ENCODE measurements at places on chromosomes 1 and 21. TPM values are rescaled to one million over a fixed set of nuclear protein-coding genes. Genes with fewer than 3 reads are reported as not detected.
A peak's percentile ranks its signal among the peaks of the same experiment; 100 is the strongest.

The PPCS gene
- total RNA-seq: 76.8 TPM

GRCh38 chr1:163444665-163445064 is 122.9 kb downstream of the NUF2 start:
- no peak for DNase-seq

DNA sequence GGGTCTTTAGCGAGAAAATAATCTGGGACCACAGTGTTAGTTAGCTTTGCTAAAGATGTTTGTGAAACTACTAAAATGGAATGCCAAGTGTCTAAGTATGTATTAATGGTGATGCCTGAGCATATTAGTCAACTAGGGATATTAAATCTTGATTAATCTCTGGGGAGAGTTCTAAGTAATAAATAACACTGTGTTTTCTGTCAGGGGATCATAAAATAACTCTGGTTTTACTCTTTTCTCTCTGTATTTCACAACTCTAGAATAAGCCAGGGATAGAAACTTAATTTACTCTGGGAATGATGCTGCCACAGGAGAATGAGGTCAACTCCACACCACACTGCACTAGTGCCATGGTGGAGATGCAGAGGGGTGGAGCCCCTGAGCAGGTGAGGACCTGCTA is 399.2 kb downstream of the PTBP2 start:
- no peak for DNase-seq

DNA sequence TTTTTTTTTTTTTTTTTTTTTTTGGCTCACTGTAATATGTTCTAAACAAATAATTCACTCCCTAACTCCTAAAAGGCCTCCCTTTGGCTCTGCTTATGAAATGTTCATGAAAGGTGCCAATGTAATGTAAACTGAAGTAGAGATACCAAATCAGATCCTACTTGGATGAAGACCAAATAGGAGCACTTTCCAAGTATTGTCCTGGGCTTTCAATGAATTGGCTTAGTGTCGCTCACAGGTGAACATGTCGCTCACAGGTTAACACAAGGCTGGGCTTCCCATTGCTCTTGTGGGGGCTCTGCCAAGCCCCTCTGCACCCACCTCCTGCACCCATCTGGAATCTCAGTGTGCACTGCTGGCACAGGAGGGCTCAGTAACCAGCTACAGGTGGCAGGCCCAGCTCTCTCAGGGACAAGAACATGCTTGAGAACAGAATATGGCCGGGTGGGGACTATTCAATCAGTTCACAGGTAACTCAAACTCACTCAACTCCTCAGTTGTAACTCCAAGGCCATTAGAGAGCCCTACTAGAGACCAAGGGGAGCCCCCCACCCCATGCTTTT is 10.6 kb upstream of the CD58 start:
- no peak for DNase-seq

GRCh38 chr1:103424650-103425049 is 100.8 kb upstream of the RNPC3 start:
- no peak for DNase-seq

DNA sequence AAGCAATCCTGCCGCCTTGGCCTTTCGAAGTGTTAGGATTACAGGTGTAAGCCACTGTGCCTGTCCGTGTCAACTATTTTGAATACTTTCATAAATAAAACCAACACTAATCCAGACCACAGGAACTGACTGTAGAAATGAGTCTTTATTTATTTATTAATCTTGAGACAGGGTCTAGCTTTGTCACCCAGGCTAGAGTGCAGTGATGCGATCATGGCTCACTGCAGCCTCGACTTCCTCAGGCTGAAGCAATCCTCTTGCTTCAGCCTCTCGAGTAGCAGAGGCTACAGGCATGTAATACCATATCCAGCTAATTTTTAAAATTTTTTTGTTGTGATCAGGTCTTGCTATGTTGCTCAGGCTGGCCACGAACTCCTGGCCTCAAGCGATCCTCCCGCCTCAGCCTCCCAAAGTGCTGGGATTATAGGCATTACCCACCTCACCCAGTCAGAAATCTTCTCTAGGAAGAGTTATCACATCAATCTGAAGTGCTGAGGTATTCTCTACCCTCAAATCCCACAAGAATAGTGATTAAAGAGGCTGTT is 21.7 kb upstream of the CPLANE2 start:
- no peak for DNase-seq

DNA sequence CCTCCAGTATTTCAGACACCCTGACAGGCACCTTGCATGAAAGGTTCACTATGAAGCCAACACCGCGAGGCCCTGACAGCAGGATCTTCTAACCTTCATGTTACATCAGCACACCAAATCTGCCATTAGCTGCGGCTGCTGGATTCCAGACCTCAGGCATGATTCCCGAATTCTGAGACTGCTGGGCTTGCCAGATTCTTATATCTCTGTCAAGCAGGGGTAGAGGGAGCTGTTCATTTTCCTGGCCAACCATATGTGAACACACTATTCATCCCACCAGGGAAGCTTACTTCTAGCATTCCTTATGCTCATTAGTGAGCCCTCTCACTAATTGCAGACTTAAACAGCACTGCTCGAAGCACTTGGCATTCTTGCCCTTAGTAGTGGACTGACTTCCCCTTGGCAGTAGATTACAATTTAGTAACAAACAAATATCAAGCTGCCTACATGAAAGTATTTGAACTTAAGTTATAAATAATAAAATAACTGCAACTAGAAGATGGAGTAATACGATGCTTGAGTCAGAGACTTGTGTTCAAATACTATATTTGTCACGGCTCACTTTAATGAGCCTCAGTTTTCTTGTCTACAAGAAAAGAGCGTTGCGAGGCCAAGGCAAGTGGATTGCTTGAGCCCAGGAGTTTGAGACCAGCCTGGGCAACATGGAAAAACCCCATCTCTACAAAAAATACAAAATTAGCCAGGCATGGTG is 43.3 kb downstream of the NID1 start:
- DNase-seq: peak; percentile 91

- no peak for DNase-seq
Observed at GRCh38 chr1:154014154-154014907, 23.8 kb downstream of the RPS27 start.
